ENCODE measurements at places on chromosomes 1 and 21.

GRCh38 chr1:171663854-171664575, 11.5 kb upstream of the MYOC start:
- no peak for DNase-seq

DNA sequence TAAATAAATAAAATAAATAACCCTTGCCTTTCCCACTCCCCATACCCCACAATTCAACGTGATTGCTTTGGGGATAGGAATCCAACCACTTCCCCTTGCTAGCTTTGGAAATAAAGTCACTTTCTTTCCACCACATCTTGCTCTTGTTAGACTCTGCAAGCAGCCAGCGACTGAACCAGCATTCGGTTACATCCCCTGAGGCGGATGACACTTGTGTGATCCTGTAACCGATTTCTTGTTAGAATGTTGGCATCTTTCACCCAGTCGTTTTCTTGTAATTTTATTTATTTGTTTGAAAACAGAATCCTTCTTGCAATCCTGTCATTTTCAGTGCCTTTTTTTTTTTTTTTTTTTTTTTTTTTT, 1.6 kb upstream of the IFNGR2 start:
- peak; percentile 70 for DNase-seq

DNA sequence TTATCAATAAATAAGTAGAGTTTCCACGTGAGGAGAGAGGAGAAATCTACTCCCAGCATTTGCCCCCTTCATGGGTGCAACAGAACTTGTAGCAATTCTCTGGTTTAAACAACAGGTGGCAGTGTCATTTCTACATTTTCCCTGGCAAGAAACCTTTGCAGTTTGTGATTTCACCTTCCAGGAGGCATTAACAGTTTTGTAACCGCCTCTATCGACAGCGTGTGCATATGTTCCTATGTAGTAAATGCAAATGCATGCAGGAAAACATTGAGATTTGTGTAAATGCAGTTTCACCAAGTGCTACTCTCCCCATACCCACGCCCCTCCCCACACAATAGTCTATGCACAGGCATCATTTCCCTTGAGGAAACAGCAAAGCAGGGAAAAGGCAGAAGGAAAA, 494.7 kb downstream of the SMYD3 start:
- peak; percentile 12 for DNase-seq

- DNase-seq, result no peak
These were observed 365.9 kb upstream of the B3GALT2 start for GRCh38 chr1:193552274-193552673.

DNA sequence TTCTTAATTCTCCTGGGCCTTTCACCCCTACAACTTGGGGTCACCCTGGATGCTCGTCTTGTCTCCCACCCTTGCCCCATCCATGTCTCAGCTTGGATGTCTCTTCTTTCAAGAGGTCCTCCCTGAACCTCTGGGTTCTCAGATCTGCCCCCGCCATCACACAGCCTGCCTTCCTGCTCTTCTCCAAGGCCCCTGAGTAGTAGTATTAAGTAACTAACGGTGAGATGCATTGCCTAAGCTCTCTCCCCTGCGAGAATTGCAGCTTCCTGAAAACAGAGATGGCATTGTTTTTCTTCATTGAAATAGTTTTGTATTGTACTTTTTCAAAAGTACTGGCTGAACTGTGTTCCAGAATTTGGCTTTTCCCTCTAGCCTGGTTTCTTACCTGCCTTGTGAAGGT, 16.0 kb downstream of the MIIP start:
- no peak for DNase-seq

DNA sequence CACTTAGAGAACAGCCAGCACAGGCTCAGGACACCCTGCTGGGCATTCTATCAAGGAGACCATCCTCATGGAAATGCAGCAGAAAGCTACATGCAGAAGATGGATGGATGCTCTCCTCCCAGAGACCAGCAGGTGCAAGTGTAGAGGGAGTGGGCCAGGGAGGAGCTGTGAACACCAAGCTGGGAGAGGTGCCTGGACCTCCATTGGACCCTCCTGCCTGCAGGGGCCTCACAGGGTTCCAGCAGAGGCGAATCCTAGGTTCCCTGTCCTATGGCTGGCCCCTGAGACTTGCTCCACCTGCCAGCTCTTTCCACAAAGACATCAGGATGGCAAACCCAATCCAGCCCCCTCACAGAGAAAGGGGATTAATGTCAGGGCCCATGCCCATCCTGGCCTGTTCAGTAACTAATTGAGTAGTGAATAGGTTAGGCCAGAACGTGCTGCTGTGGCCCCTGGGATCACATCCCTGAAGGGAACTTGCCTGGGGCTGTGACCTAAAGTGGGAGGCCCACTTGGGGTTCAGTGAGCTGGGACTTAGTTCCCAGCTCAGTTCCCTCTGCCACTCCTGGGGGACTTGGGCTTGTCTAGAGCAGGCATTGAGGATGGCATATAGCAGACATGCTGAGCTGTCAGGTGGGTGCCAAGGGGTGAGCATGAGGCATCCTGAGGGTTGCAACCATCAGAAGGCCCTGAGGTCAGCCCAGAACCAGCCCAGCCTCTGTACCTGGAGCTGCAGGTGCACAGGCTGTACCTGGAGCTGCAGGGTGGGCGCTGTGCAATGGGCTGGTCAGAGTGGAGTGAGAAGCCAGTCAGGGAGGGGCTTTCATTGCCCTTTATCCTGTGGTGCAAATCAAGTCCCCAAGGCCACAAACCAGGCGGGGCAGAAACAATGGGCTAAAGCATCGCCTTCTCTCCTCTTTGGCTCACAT, 22.9 kb upstream of the ZNF678 start:
- DNase-seq, result no peak

- no peak for DNase-seq
These were observed 27.4 kb downstream of the SNRPE start for GRCh38 chr1:203888807-203889251.
